ENCODE measurements at places on chromosomes 5 and 9. TPM values are rescaled to one million over a fixed set of nuclear protein-coding genes. Genes with fewer than 3 reads are reported as not detected.

The DNAJC21 gene
- 40.4 TPM for total RNA-seq

The PROB1 gene
- total RNA-seq: 3.0 TPM

GRCh38 chr5:32231241-32231640 lies 57.1 kb upstream of the GOLPH3 start:
- H3K4me1 ChIP-seq: peaks cover 8% of the 10 kb centered on the region
- DNase-seq: no peak
- no peak overlapping the region for H3K4me3 ChIP-seq
- H3K36me3 ChIP-seq: peaks cover 2% of the 10 kb centered on the region
- H3K27ac ChIP-seq: no peak overlapping the region

DNA sequence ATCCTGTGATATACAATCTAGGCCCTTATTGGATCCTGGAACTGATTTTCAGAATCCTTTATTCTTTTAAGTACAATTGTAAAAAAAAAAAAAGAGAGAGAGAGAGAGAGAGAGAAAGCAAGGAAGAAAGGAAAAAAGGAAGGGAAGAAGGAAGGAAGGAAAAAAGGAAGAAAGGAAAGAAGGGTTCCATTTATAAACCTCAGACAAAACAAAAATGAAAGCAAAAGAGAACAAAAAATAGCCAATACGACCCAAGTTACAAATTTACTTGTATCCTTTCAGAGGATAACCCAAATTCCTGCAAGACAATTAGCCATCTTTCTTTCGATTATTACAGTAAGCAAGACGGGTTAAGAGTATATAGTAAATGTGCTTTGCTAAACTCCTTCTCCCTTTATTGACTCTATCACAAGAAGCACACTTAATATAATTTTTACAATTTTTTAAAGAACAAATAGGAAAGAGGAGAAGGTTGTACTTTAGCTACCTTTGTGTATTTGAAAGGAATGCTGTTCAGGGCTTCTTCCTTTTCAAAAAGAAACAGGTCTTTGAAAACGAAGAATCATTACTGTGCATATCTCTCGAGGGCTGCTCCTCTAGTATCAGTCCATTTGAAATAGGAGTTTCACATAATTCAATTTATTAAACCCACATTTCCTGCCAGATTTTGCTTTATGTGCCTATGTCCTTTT lies 543.3 kb downstream of the RAB3C start:
- H3K27ac ChIP-seq: no peak overlapping the region
- no peak for DNase-seq
- no peaks in the 10 kb centered on the region for H3K27me3 ChIP-seq
- H3K4me1 ChIP-seq: no peaks in the 10 kb centered on the region
- no peaks in the 10 kb centered on the region for H3K36me3 ChIP-seq
- H3K4me3 ChIP-seq: no peak overlapping the region

- H3K27ac ChIP-seq: no peak overlapping the region
- H3K4me1 ChIP-seq: no peaks in the 10 kb centered on the region
- no peaks in the 10 kb centered on the region for H3K27me3 ChIP-seq
Measured at GRCh38 chr9:35844628-35845270, 15.7 kb downstream of the TMEM8B start.

DNA sequence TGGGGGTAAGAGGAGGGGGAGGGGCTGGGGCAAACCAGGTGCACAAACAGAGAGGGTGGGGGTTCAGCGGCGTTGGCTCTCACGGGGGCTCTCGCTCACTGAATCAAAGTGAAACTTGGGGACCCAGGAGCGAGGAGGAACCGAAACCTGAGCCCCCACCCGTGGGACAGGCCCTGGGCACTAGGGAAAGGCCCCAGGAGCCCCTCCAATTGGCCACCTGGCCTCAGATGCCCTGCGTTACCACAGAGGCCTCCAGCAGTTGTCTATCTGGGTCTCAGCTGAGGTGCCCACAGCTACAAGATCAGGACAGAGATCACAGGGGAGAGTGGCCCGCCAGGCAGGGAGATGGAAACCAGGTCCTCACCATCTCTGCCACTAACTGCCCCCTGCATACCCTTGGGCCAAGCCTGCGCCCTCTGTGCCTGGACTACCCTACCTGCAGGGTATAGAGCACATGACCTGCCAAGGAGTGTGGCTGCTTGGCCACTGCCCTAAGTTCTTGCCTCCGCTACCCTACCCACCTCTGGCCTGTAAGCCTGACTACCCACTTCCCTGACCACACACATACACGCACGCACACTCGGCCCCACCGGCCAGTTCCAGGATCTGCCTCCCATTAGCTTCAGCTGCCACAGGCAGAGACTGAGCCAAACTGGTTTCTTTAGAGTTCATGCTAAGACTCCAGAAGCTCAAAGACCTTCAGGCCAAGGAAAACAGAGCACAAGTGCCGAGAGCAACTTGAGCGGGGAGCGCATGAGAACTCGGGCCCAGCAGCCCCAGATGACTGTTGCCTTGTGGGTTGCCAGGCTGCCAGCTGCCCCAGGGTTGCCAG lies 39.9 kb downstream of the PAX5 start:
- DNase-seq: no peak
- H3K27me3 ChIP-seq: peaks cover 4% of the 10 kb centered on the region
- H3K27ac ChIP-seq: no peak overlapping the region
- no peaks in the 10 kb centered on the region for H3K36me3 ChIP-seq
- H3K4me3 ChIP-seq: no peak overlapping the region

GRCh38 chr5:125484272-125484741 lies 737.9 kb upstream of the ZNF608 start:
- no peak overlapping the region for H3K4me3 ChIP-seq
- peak; percentile 50 for DNase-seq
- no peaks in the 10 kb centered on the region for H3K27me3 ChIP-seq
- H3K4me1 ChIP-seq: peaks cover 2% of the 10 kb centered on the region
- H3K27ac ChIP-seq: no peak overlapping the region

DNA sequence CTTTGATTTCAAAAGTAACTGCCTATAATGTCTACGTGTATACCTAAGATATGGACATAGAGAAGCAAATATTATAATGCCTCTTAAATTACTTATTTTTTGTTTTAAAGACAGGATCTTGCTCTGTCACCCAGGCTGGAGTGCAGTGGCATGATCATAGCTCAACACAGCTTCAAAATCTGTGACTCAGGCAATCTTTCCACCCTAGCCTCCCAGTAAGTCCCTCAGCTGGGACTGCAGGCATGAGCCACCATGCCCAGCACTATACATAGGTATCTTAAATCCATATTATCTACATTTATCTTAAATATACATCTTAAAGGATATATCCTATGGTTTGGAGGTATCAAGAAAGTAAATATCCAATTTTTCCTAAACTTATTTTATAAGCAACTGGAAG lies 261.2 kb downstream of the ARL15 start:
- H3K4me3 ChIP-seq: no peak overlapping the region
- H3K27me3 ChIP-seq: no peaks in the 10 kb centered on the region

GRCh38 chr5:100667161-100667630 lies 132.0 kb downstream of the FAM174A start:
- no peak overlapping the region for H3K4me3 ChIP-seq
- no peak overlapping the region for H3K27ac ChIP-seq
- H3K27me3 ChIP-seq: no peaks in the 10 kb centered on the region

Data from aorta (tissue), 5 donors.